ENCODE measurements at places on chromosomes 7 and 10.

- DNase-seq, result no peak
These were observed 43.5 kb downstream of the ZMYND11 start for GRCh38 chr10:178723-179122.

DNA sequence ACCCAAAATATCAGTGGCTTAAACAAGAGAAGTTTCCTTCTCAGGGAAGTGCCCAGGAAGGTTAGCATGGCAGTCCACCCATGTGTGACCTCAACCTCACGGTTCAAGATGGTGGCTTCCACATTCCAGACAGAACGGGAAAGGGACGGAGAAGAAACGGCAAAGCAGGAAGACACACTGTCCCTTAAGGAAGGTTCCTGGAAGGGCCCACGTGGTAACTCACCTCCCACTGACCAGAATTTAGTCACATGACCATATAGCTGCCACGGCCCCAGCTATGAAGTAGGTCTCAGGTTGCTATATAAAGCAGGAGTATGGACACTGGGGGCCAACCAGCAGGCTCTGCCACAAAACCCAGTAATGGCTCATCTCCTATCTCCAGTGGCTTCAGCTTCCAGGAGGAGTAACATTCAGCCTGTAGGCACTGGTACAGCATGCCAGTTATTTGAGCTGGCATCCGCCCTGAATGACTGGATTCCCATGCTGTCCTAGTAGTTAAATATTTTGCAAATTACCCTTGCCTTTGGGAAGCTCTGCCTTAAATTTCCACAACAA, 278.5 kb upstream of the KLF14 start:
- DNase-seq, result no peak

GRCh38 chr7:45324683-45325237, 167.2 kb downstream of the RAMP3 start:
- DNase-seq, result no peak

GRCh38 chr7:111954474-111955381, 251.5 kb downstream of the DOCK4 start:
- DNase-seq, result no peak

DNA sequence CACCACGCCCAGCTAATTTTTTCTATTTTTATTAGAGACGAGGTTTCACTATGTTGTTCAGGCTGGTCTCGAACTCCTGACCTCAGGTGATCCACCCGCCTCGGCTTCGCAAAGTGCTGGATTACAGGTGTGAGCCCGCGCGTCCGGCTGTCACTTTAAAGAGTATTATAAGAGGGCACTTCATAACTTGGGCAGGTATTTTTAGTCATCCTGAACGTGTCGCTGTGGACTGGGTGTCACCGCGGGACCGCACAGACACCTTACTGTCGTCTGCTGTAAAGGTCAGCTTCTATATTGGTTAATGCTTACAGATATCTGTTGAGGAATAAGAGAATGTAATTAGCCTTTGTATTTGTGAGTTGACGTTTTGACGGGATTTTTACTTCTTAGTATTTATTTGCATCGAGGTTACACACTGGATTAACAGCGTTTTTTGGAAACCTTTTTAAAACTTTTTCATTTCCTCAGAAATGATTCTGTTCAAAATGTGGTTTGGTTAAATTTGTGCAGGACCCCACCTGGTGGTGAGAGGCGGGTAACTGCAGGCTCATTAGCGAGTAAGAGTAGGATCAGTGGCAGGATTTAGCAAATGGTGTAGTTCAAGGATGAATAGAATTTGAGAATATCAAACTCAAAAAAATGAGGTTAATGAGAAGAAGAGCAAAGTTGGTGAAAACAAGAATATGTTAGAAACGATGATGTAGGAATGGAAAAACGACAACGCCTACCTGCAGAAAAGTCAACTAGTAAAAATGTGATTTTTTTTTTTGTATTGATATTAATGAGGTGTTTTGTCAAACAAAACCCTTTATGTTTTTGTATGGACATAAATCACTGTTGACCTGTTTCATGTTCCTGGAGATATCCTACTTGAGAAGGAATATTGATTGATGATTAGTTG, 3.2 kb downstream of the DNAJB6 start:
- DNase-seq, result no peak

GRCh38 chr10:110577056-110577455, 9.6 kb downstream of the SMC3 start:
- no peak for DNase-seq

DNA sequence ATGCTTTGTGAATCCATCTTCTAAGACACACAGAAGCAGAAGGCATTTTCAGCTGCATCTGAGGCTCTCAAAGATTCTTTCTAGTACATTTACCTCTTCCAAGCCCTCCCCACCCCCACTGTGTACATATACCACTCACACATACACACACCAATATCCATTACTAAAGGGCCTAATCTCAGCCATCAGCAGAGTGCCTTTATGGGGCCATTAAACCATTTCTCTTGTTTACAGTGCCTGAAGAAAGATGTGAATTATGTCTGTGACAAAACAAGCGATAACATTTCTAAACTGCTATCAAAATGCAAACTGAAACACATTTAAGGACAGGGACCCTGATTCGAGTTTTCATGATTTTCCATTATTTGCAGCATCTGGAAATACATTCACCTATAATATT, 40.0 kb downstream of the ETV1 start:
- DNase-seq, result no peak

DNA sequence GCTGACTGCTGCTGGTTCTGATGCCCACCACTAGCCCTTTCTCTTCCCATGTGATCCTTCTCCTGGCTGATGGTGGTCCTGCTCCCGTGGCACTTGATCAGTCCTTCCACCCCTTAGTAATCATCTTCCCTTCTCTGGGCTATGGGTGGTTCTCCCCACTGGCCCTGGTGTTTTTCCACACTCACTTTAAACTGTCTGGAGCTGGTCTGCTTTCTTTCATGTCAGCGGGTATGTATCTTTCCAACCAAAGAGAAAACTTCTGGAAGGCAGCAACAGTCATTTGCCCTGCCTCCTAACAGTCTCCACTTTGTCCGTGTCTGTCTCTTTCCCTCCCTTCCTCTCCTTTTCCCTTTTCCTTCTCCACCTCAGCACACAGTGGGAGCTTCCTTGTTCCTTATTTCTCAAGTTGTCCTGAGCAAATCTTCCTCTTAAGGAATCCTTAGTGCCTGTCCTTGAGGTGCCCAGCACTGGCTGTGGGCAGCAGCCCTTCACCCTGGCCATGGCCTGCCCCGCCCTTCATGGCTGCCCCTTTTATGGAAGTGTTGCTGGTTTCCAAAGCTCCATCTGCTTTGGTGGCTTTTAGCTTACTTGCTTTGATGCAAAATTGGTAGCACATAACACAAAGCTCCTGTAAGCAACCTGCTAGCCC, 189.0 kb downstream of the TCF7L2 start:
- no peak for DNase-seq

- no peak for DNase-seq
These were observed 45.5 kb upstream of the ABLIM1 start for GRCh38 chr10:114703377-114704107.

DNA sequence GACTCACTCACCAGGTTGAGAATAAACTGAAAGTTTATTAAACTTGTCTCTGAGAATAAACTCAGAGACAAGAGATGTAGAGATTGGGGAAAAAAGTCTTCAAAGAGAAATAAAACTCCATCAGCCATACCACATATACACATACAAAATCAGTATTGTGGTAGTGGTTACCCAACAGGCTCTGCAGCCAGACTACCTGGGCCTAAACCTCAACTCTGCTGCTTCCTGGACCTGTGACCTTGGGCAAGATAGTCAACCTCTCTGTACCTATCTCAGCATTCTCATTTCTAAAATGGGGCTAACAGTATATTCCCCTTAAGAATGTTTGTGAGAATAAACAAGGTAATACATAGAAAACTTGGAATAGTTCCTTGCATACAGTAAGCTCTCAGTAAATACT, 15.3 kb downstream of the TPK1 start:
- DNase-seq, result no peak

- peak; percentile 81 for DNase-seq
These were observed at the start of gene TMEM229A for GRCh38 chr7:124032369-124033094. TSS of gene TMEM229A (minus strand) at chr7:124033067. CDS start at chr7:124033003, 64 bp downstream.

- no peak for DNase-seq
These were observed 77.8 kb downstream of the ATAD1 start for GRCh38 chr10:87740254-87740655.

DNA sequence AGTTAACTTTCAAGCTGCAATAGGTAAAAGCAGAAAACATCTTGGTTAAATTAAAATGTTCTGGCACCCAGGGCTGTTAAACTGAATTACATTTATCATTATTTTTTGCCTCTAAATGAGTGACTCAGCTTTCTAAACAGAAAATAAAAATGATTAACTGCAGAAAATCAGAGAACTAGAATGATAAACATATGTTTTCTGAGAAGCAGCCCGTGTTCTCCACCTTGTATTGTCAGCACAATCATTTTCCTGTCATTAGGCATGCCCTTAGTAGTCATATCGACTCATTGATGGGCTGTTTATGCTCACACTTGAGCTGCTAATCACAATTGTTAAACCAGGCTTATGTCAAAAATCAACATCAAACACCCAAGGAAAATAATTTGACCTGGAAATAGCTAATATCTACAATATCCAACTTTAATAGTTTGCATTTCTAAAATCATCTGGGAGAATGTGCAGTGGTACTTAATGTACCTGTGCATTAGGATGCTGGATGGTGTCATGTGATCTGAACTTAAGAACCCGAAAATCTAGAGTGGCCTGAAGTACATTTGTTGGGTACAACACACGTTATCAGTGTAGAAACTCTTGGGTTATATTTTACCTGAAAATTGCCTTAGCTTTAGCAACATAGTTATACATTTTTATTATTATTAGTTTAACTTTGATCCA, 2.3 kb downstream of the MDFIC start:
- no peak for DNase-seq

DNA sequence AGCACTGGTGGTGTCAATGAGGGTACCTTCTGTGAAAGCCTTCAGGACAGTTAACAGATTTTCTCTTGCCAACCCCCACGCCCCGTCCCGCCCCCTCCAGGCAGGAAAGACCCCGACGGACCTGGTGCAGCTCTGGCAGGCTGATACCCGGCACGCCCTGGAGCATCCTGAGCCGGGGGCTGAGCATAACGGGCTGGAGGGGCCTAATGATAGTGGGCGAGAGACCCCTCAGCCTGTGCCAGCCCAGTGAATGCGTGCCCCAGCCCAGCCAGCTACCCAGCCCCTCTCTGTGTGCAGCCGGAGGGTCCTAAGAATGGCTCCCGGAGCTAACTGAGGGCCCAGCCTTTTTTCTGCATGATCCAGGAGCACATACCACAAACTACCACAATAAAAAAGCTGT, 713 bp upstream of the HOGA1 start:
- no peak for DNase-seq

DNA sequence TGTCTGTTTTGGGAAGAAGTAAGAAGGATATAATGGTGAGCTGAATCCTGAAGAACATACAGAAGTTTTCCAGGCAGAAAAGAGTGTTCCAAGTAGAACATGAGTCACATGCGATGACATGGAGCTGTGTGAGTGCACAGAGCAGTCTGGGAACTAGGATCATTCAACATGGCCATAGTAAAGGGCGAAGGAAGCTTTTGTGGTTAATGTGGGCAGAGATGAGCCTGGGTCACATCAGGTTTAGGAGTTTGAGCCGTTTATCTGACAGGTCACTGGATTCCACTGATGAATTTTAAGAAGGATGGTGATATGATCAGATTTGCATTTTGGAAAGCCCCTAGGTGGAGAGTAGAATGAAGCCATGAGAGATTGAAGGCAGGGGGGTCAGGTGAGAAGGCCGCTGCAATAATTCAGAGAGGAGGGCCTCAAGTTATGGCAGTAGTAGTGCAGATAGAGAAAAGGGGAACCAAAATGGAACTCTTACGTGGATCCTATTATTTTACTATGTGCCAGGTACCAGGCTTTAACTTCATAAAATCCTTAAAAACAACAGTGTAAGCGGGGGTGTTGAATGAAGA, 171.3 kb downstream of the RNLS start:
- no peak for DNase-seq

GRCh38 chr7:138431517-138431916, 28.5 kb upstream of the TRIM24 start:
- DNase-seq, result no peak

GRCh38 chr7:148223160-148223559, 367.4 kb upstream of the C7orf33 start:
- no peak for DNase-seq

DNA sequence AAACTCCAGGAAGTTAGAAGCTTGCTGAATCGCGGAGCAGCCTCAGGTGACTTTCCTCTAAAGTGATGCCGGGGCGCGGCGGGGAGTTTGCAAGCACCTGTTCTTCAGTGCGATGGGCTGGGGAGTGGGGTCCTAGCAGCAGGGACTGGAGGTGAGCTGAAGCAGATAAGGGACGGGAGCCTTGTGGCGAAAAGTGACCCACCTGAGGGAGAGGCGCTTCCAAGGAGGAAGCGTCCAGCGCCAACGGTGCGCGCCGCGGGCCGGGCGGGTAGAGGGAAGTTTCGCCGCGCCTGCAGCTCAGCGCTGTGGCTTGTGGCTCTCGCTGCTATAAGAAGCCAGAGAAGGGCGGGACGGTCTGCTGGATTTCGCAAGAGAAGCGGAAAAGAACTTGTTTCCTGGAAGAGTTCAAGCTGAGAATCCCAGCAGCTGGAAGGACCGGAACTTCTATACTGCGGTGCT, at the start of gene STEAP4:
Gene STEAP4, minus strand, starts transcription at position 305 of the 459 bp plus-strand sequence. CDS start 22,625 bp downstream, outside the sequence.
- peak; percentile 56 for DNase-seq

- DNase-seq, result no peak
These were observed 747.1 kb upstream of the GALNT17 start for GRCh38 chr7:70384891-70385290.

GRCh38 chr7:4745971-4746919, 29.2 kb upstream of the AP5Z1 start:
- DNase-seq, result no peak

GRCh38 chr7:106064316-106064715, 47.8 kb downstream of the SYPL1 start:
- DNase-seq, result no peak

GRCh38 chr10:108782411-108782810, 1140.9 kb downstream of the XPNPEP1 start:
- no peak for DNase-seq

DNA sequence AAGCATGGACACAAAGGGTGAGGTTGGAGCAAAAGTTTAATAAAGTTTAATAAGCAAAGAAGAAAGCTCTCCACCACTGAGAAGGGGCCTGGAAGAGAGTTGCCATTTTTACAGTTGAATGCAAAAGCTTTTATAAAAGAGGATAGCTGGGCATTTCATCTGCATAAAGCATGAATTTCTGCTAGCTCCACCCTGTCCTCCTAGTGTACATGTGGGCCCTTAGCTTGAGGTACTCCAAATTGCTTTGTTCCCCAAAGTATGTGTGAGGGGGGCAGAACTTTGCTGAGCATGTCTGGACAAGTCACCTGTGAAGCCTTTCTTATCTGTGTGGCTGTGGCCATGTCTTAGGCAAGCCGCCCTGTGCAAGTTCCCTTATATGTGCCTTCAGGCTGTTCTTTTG, 22.6 kb upstream of the CROT start:
- no peak for DNase-seq

GRCh38 chr7:372932-373791, 83.2 kb downstream of the FOXL3 start:
- peak; percentile 77 for DNase-seq
